ENCODE measurements at places on chromosomes 5 and 9.
A peak's percentile ranks its signal among the peaks of the same experiment; 100 is the strongest.

GRCh38 chr5:17436350-17436749 lies 61.7 kb upstream of the TAF11L2 start:
- no peak for DNase-seq

GRCh38 chr5:143749581-143750205 lies 62.3 kb upstream of the HMHB1 start:
- DNase-seq: no peak

- no peak for DNase-seq
Measured at GRCh38 chr5:35087991-35088390, 40.2 kb upstream of the AGXT2 start.

GRCh38 chr5:16805486-16805885 lies 130.6 kb downstream of the MYO10 start:
- DNase-seq: no peak

GRCh38 chr9:93072383-93072795 lies 13.9 kb downstream of the SUSD3 start:
- no peak for DNase-seq

DNA sequence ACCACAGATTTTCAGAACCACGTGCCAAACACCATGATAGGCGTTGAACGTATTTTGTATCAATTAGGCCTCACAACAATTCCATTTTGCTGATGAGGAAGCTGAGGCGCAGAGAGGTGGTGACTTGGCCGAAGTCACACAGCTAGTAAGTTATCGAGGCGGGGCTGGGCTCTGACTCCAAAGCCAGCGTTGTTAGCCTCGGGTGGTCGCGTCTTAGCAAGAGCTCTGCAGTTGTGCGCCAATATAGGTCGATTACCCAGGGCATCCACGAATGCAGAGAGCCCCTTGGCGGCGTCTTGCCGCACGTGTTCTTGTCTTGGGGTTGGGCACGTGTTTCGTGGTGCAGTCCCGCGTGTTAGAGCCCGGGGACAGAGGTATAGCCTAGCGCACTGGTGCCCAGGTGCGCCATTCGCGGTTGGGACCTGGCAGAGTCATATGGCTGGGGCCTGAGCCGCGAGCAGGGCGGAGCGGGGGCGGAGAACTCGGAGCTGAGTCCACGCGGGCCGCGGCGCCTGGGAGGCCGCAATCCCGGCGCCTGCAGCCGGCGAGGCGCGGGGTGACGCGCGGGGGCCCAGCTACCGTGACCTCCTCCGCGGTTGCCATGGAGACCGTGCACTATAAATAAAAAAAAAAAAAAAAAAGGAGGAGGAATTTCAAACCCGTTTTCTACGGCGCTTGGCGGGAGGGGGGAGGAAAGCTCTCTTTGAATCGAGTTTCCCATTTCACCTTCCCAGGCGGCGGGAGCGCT lies 62.3 kb downstream of the CXXC5 start:
- DNase-seq: no peak

DNA sequence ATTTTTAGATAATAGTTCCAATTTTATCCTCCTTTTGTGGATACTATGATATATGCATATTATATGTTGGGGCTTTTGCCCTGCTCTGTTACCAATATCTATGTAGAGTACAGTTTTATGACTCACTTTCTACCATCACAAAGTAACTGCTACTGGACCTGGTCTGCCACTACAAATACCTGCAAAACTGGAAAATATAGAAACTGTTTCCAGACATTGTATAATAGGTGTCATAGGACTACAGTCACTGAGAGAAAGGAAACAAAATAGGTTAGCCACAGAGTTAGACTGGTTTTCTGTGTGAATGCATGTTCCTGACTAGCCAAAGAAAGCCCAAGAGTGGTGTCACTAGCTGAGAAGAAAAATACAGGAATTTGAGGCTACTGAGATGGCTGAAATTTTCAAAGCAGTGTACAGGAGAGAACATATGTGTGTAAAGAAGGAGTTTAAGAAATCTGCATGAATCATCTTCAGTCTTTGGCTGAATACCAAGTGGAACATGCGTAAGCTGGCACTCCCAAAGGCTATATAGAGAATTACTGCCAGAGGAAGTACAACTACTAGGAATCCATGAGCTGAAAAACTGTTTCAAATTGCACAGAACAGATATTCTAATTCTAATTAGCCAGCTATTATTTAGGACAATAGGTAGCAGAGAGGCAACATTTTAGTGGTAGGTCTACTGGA lies 29.0 kb upstream of the FAM174A start:
- DNase-seq: peak; percentile 96

DNA sequence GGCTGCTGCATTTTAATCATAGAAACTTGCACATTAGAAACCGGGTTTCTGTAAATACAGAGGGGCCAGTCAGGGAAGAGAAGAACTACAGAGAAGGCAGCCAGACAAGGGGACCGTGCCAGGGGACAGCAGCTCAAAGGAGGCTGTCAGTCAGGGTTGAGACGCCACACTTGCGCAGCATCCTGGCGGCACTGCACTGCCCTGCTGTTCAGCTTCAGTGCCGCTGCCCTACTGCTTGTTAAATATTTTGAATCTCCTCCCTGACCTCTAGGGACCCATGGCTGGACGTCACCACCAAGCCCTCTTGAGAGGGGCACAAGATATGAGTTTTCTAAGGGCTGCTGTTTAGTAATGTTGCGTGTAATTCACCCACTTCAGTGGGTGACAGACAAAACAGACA lies 43.6 kb upstream of the ZBTB43 start:
- no peak for DNase-seq

- no peak for DNase-seq
Measured at GRCh38 chr5:149816661-149817060, 86.6 kb downstream of the PPARGC1B start.

GRCh38 chr9:113269355-113269754 lies 6.0 kb downstream of the CDC26 start:
- DNase-seq: no peak

- DNase-seq: no peak
Measured at GRCh38 chr9:83034026-83034425, 28.9 kb downstream of the RASEF start.

DNA sequence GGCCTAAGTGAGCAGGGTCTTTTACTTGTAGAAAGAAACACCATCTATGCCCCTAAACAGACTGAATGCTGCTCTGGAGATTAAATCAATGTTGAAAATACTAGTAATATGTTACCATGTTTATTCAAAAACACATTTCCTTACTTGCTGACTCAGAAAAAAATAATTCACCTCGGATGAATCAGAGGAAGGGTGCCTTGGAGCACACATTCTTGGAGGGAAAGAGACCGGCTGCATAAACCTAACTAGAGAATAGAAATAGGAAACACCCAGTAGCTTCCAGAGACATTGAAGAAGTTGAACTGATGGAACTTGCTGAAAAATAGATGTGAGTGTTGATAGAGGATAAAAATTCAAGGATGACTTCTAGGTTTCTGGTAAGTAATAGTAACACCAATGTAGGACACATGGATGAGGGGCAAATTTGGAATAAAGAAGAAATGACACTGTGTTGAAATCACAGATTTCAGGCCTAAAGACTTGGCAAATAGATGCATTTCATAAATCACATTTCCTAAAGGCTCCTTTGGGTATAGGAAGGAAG lies 76.9 kb upstream of the MINAR2 start:
- DNase-seq: peak; percentile 82

DNA sequence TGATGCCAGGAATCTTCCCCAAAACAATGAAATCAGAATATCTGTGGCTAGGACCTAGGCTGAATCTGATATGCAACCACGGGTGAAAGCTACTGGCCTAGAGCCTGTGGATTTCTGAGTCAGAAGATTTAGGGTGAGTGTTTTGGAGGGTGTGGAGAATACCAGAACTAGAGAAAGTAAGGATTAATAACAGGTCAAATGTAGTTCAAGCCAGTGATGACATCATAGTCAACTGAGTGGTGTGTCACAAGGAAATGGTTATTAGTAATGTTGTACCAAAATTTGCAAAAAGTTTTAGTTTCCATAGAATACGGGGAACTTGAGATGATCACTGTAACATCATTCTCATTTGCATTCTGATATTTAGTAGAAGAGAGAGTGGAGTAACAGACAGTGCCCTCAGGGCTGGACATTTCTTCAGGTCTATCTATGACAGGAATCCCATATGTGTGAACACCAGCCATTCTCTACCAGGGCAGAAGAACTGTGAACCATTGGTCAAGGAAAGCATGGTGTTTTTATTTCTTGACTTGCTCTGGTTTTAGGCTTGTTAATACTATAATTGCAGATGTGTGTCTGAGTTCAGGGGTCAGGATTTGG lies 3.7 kb downstream of the GALNT12 start:
- peak; percentile 96 for DNase-seq

DNA sequence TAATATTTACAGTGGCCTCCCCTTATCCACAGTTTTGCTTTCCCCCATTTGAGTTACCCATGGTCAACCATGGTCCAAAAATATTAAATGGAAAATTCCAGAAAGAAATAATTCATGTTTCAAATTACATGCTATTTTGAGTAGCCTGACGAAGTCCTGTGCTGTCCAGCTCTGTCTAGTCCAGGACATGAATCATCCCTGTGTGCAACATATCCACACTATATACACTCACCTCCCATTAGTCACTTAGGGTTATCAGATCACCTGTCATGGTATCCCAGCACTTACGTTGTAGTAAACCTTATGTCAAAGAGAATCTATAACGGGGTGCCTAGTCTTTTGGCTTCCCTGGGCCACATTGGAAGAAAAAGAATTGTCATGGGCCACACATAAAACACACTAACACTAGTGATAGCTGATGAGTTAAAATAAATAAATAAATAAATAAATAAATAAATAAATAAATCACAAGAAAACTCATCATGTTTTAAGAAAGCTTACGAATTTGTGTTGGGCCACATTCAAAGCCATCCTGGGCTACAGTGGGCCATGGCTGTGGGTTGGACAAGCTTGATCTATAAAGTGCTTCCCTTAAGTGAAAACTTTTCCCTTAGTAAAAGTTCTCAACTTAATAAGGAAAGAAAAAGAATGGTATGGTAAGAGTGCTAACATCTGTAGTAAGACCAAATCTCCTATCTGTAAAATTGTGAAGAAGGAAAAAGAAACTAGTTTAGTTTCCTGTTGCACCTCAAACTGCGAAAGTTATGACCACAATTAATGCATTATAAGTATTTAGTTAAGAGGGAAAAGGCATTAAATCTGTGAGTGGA lies 15.9 kb upstream of the OMD start:
- DNase-seq: peak; percentile 96

- no peak for DNase-seq
Measured at GRCh38 chr9:132020272-132020671, 59.4 kb downstream of the MED27 start.

DNA sequence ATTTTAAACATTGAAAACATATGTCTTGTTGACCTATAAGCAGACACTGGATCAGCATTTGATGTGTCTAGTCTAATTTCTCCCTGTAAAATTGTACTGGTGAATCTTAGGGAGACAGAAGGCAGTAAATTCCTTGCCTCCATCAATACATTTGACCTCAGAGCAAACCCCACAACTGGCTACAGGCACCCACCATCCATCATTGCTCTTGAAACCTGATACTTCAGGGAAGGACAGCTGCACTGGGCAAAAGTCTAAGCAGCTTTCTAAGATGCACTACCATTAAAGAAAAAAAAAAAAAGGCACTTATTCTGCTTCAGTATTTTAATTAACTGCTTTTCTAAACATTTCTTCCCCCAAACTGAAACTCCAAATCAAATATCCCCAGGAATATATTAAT lies 1051.3 kb upstream of the DMAC1 start:
- no peak for DNase-seq

GRCh38 chr5:68369457-68370125 lies 154.0 kb downstream of the PIK3R1 start:
- no peak for DNase-seq

DNA sequence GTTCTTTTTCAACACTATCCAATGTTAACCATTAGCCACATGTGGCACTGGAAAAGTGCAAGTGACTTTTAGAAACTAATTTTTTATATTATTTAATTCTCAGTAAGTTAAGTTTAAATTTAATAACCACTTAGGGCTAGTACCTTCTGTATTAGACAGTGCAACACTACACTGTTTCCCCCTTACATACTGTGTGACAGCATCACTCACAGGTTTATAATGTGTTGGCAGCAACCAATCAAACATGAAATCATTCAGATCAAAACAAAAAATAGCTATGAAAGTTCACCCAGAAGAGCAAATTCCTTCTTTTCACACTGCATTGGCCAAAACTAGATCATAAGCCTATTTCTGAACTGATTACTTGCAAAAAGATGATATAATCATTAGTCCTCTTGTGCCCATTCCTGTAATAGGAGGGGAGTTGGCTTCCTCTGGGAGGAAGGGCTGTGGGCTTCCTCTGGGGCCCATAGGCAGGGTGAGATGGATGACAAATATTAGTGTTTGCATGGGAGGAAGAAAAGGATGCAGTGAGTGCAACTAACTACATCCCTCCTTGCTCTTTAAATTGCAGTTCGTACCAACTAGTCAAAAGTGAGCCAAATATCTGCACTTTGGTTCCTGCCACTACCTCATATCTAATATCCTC lies 708.1 kb upstream of the RGMB start:
- DNase-seq: no peak

DNA sequence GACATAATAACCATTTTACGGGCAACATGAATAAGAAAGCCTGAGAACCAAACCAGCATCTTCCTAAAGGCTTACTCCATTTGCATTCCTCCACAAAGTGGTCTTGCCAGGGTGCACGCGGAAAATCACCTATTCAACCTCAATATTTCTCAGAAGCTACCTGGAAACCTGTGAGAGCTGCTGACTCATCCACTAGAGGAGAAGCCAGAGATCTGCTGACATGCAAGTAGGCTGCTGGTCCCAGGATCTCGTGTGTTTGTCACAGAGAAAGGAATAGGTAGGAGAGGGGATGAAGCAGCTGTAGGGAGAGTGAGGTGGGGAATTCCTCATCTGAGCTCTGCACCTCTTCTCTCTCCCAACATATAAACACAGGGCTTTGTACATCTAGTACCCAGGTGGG lies 138.1 kb downstream of the ADAMTS12 start:
- DNase-seq: no peak

DNA sequence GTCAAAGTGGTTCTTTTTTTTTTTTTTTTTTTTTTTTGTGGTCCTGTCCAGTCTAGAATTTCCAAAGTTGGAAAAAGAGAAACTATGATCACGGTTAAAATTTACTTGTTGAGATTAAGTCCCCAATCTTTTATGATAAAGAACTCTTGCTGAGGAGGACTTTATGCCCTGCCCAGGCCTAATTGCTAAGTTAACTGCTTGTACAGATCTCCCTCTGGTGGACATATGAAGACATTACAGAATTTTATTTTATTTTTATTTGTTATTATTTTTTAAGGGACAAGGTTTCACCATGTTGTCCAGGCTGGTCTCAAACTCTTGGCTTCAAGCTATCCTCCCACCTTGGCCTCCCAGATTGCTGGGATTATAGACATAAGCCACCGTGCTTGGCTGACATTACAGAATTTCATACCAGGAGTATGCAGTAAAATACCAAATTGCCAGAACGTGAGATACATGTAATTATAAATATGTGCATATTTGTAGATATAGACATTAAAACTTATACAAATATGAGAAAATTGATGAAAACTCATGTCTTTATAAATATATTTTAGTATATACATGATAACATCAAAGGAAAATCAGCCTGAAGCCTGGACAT lies 91.2 kb downstream of the RFK start:
- DNase-seq: peak; percentile 44

- no peak for DNase-seq
Measured at GRCh38 chr9:126505697-126506346, 107.9 kb upstream of the LMX1B start.
